IPS DF 6.9 (cell line): ENCODE measurements at places on chromosomes 5 and 9.

DNA sequence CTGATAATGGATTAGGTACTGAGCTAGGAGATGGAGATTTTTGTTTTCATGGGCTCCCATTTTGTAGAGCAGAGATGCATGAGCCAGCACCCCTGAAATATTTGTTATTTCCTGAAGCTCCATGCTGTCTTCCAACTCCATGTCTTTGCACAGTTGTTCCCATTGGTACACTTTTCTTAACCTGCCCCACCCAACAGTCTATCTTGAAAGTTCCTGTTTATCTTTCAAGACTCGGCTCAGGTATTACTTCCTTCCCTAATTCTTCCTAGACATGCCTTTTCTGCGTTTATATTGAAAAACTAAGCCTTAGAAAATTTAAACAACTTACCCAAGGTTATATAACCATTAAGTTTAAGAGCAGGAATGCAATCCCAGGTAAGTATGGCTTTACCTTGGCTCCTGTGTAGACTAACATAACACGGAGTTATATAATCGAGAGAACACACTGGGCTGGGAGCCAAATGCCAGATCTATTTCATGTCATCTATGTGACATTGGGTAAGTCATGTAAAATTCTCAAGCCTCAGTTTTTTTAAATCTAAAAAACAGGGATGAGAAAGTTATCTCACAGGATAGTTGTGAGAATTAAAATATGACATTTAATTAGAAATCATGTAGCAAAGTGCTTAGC is 67.4 kb downstream of the LIX1 start:
- DNase-seq: no peak

DNA sequence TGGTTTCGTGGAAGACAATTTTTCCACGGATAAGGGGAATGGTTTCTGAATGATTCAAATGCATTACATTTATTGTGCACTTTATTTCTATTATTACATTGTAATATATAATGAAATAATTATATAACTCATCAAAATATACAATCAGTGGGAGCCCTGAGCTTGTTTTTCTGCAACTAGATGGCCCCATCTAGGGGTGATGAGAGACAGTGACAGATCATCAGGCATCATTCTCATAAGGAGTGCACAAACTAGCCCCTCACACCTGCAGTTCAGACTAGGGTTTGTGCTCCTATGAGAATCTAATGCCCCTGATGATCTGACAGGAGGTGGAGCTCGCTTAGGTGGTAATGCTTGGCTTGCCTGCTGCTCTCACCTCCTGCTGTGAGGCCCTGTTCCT is 6.4 kb downstream of the ISCA1 start:
- DNase-seq: no peak

- no peak for DNase-seq
Observed at GRCh38 chr9:87606841-87607521, 109.3 kb downstream of the DAPK1 start.

DNA sequence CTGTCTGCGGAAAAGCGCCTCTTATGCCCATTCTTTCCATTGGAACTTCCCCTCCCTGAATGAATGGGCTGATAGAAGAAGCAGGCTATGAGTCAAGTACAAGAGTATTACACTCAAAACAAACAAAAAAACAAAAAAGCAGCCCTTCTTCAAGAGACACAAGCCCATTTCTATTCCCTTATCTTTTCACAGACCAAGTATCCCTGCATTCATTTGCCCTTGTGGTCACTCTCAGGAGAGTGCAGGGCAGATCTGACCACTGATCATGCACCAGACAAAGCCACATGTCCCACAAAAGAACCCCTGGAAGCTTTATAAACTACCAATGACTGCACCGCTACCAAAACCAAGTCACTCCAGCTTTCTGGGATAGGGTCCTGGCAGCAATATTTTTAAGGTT is 262.5 kb upstream of the TAS2R1 start:
- DNase-seq: no peak

DNA sequence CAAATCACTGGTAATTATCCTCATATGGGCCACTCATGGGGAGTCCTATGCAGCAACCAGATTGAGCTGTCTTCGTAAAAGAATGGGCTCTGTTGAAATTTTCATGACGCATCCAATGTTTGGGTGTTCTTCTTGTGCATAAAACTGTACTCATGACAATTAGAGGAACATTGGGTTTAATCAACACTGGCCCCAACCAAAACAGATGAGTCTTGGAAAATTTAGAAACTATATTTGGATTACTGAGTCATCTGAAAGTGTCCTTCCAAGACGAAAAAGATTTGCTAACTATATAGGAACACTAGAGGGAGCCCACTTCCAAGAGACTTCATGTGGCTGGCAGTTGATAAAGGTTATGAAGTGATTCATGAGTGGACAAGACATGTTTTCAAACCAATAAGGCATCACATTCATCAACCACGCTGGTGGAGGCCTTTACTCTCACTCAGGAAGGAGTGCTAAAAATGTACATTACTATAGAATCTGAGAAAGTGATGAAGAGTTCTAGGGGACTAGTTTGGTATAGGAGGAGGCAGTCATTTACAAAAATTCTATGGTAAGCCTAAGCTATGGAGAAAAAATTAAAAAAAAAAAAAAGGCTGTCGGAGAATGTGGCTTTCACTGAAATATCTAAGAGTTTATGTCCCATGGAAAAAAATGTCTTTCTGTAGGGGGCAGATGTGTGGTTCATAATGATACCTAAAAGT is 313.5 kb downstream of the PRDM9 start:
- DNase-seq: no peak

DNA sequence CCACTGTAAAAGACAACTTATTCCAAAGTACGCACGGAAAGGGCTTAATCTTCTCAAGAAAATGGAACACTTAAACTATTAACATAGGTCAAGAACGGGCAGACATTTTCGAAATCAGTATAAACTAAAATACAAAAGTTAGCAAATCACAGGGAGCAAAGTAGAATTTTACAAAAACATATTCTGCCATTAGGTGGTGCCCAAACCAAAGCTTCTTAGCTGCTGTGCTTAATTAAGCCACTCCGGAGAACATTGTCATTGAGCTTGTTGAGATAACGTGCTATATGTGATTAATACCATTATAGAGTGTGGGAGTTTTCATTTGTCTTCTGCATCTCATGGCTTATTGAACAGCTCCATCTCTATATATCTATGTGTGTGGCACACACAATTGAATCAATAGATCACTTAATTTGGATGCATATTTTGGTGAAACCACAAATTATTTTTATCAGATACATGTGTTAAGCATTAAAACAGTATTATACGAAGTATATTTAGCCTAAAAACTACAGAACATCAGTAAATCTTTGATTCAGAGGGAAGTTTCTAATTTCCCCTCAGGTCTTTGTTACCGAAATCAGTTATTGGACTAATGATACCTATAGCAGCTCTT is 23.4 kb downstream of the UBLCP1 start:
- no peak for DNase-seq

DNA sequence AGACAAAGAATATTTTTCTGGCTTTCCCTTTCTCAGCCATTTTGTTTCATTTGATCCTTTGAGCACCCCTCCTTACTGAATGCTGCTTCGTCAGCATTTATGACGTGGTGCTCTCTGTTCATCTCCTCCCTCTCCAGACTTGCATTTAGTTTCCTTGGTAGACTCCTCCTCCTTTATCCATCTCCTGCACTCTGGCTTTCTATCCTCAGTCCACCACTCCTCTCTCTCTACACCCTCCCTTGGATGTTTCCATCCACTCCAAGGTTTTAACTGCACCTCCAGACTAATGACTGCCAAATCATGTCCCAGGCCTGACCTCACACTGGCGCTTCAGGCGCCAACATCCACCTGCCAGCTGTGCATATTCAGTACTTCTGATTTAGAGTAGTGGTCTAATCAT is 245.4 kb downstream of the RAB3C start:
- no peak for DNase-seq

DNA sequence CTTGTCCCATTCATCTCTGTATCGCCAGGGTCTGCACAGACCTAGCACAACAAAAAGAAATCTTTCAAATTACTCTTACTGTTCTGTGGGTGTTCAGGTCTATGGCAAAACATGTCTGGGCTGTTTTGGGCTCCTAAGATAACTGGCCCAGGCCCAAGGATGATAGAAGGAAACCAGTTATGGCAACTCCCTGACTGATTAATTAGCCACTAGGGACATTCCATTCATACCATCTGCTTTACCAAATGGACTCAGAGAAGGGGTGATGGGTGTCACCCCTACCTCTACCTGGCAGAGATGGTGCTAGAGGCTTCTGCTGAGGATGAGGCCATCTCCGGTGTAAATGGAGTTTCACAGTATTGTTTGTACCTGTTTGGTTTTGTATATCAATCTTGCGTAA is 1.9 kb downstream of the SLC31A2 start:
- no peak for DNase-seq

GRCh38 chr9:129910628-129911567 is 75.6 kb downstream of the USP20 start:
- no peak for DNase-seq

GRCh38 chr9:77857513-77858259 is 173.9 kb downstream of the GNAQ start:
- DNase-seq: no peak

GRCh38 chr5:136063778-136064465 is 35.1 kb downstream of the TGFBI start:
- DNase-seq: no peak

GRCh38 chr9:5983042-5983441 is 32.4 kb downstream of the RANBP6 start:
- no peak for DNase-seq

DNA sequence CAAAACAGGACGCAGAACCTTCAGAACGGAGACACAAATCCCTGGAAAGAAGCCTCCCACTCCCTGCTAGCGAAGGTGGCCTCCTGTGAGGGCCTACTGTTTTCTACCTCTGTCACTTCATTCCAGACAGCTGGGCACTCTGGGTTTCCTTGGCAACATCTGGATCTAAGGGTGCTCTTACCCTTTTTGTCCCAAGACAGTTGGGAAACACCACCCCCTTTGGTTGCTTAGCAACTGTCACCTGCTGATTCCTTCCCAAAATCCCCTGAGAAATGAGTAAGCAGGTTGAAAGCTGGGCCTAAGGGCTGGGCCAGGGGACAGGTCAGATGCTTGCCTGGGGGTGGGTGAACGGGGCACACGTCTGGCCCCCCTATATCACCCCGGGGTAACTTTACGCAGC is 29.4 kb downstream of the NANS start:
- no peak for DNase-seq

DNA sequence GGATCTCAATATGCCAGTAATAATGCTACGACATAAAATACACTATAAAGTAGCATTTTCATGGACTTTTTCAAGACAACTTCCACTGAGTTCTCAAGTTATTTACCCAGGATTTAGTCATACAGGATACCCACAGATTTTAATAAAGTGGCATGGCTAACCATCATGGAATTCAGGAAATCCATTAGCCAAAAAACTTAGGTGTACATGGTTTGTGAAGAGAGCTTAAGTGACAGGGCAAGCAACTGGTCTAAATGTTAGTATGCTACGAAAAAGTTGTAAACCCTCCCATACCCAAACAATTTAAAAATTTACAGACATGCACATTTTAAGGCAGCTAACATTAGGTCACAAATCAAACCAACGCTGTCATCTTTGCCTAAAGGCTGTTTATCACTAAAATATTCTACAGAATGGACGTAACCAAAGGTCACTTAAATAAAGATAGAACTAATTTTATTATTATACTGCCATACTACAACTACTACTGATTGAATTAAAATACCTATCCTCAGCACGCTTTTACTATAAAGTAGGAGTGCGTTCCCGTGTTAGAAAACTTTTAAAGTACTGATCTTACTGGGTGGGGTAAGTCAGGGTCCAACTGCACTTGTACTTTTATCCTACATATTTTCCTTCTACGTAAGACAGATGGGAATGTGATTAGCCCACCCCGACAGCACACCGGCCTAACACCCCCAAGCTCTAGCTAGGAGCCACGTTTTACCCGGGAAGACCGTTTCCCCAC is 1.1 kb downstream of the UBTD2 start:
- no peak for DNase-seq

DNA sequence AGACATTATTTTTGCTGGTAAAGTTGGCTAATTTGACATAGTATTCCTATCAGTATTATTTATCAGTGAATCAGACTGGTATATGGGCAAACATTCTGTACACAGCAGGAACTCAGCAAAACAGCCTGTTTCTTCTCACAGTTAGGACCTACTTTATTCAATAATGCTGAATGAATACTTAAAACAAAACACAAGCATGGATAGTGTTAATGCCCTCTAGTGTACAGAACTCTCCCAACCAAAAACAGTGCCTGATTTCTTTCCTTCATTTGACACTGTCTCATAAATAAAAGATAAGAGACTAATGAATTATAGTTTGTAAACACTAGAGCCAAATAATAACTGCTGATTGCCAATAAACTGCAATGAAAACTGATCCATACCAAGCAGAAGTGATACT is 1113.3 kb downstream of the PTPRD start:
- no peak for DNase-seq

DNA sequence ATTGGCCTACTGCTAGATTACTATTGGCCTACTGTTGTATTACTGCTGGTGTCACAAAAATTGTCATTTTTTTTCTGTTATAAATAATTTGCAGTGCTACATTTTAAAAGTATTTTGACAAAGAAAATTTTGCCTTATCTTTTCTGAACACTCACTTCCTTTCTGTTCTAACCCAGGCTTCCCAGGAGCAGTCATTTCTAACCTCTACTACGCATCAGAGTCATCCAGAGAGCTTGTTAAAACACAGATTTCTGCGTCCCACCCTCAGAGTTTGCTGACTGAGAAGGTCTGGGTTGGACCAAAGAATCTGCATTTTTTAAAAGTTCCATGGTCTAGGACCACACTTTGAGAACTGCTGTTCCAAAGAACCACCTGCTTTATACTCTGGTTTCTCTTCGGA is 306.1 kb downstream of the GLIS3 start:
- DNase-seq: no peak

- DNase-seq: no peak
Observed at GRCh38 chr9:33946779-33947535, 101.7 kb downstream of the UBAP2 start.

DNA sequence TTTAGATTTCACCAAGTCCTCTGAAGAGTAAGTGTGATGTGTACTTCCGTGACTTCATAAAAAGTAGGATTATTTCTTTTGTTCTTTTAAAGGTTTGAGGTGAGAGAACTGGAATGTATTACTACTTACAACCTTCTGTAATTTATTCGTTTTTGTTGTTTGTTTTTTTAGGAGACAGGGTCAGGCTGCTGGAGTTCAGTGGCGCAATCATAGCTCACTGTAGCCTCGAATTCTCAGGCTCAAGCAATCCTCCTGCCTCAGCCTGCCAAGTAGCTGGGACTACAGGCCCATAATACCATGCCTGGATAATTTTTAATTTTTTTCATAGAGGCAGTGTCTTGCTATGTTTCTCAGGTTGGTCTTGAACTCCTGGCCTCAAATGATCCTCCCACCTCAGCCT is 68.3 kb upstream of the RETREG1 start:
- no peak for DNase-seq

DNA sequence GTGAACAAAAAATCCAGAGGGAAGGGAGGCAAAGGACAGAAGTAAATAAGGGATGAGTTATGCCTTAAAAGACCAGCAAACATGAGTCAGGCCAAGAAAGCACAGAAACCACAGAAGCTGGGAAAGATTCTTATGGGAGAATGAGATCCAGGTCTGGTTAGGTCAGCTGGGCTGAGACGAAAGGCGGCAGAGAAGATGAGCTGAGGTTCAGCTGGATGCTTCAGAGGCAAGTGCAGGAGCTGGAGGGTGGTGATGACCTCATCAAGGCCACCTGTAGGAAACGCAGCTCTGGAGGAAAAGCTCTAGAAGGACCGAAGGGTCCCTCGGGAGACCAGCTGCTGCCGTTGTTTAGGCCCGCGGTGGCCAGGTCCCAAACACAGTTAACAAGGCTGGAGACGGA is 152.0 kb downstream of the MYO10 start:
- DNase-seq: no peak
